ENCODE measurements at places on chromosomes 12 and 14. TPM values are rescaled to one million over a fixed set of nuclear protein-coding genes. Genes with fewer than 3 reads are reported as not detected.

Gene COX8C
- not detected for total RNA-seq

Gene IGF1
- not detected for total RNA-seq

Gene CTSG
- total RNA-seq = not detected

Gene FAR2
- total RNA-seq = 1.2 TPM

Gene TMEM30B
- total RNA-seq = 11.2 TPM
